Epithelial cell of alveolus of lung (primary cell): ENCODE measurements at places on chromosomes 1 and 21. TPM values are rescaled to one million over a fixed set of nuclear protein-coding genes. Genes with fewer than 3 reads are reported as not detected.

Gene GJA8
- total RNA-seq = not detected in 2 replicates

Gene ATP1A2
- 0.24 and 1.0 TPM in 2 replicates for total RNA-seq

Gene MASP2
- total RNA-seq = not detected in 2 replicates

Gene FCAMR
- total RNA-seq = not detected in 2 replicates

Gene NBPF3
- 14.2 and 20.2 TPM in 2 replicates for total RNA-seq
